ENCODE measurements at places on chromosomes 6 and 20.
A peak's percentile ranks its signal among the peaks of the same experiment; 100 is the strongest.

- ATAC-seq: peak; percentile 87
These were observed 5.1 kb upstream of the TCEA2 start for GRCh38 chr20:64057628-64058498.

DNA sequence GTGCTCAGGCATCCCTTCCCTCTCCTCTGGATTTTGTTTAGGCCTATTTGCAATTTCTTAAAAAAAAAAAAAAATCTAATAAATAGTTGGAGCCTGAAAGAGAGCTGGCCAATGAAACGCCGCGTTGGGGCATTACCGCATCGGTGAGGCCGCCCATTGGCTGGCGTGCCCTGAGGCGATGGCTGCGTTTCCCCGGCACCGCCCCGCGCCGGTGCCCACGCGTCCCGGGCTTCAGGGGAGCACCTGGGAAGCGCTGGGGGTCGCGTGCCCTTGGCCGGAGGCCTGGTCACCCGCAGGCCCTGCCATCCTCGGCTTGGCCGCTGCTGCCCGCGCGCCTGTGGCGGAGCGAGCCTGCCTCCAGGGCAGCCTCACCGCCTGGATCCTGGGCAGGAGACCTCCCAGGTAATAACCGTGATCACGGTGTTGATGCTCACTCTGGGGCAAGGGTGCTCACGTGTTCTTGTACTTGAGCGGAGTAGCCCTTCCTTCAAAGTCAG, 155.4 kb downstream of the NRN1 start:
- ATAC-seq: peak; percentile 97

- no peak for ATAC-seq
These were observed 119.2 kb downstream of the SYCP2 start for GRCh38 chr20:59813948-59814839.

DNA sequence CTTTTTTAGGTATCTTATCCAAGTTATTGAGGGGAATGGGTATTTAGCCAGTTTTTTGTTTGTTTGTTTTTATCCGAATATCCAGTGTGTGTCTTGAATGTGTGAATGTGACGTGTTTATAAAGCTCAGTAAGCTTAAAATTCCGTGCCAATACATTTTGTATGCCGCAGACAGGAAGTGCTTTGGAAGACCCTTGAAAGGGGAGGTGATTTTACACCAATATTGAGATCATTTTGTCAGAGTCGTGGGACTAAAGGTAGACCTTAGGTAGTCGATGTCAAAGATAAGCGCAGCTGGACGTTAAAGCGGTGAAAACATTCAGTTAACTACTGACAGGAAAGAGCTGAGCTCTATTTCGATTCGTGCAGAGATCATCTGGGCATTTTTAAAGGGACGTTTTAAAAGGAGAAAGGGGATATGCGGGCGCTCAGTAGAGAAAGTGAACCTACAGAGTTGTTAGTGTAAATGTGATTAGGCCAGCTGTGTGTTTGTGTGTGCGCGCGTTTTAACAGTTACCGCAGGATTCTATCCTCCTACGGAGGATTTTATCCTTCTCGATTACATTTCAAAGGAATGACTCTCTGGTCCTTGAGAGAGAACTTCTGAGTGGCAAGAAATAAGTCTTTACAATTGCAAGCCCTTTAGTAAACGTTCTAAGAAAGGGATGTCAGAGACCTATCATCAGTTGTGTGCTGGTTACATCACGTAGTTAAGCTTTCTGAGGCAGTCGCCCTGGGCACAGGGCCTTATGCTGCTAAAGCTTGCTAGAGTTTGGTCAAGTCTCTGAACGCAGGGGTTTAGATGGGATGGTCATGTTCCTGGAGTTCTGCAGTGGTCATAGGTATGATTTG, 625 bp upstream of the ECHDC1 start:
- ATAC-seq: no peak

GRCh38 chr6:20915626-20916025, 381.4 kb downstream of the CDKAL1 start:
- no peak for ATAC-seq

DNA sequence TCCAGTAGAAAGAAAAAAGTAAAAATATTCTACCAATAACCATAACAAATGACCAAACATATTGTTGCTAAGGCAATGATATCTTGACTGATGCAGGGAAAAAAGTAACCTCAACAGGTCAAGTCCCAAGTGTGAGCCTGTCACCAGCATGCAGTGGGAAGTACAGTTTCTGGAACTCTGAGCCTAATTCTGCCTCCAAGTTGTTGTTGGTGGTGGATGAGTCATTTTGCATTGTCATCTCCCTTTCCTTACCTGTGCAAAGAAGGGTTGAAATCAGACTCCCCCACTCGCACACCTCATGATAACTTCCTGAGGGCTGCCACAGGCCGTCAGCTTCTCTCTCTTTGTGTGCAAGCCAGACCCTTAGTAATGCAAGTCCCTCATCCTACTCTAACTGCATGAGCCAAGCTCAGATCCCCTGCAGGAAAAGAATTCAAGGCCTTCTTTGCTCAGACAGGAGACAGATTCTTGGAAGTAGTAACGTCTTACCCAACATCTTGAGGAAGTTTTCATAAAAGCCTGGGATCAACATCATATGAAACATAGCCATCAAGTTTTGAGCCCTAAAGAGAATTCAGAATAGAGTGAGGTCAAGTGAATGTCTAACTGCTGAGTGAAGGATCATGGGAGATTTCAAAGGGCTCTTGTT, 207.6 kb upstream of the FOXA2 start:
- ATAC-seq: no peak

GRCh38 chr6:112357791-112358190, 10.7 kb downstream of the RFPL4B start:
- no peak for ATAC-seq

- no peak for ATAC-seq
These were observed 1.5 kb upstream of the CRIP3 start for GRCh38 chr6:43310134-43310533.

DNA sequence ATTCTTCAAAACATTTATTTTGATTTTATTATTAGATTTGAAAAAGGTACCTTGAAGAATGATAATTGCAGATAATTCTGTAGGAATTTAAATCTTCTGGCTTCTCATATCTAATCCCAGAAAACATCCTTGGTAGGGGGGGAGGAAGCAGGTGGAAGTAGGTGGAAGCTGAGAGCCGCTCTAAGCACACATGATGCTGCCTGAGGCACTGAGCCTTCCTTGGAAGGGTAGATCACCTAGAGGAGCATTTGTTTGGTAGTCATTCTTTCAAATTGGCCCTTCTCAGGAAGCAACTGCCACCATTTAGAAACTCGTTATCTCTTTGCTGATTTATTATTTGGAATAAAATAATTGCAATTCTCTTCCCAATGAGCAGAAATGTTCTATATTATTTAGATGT, 623.3 kb downstream of the CD109 start:
- ATAC-seq: no peak

DNA sequence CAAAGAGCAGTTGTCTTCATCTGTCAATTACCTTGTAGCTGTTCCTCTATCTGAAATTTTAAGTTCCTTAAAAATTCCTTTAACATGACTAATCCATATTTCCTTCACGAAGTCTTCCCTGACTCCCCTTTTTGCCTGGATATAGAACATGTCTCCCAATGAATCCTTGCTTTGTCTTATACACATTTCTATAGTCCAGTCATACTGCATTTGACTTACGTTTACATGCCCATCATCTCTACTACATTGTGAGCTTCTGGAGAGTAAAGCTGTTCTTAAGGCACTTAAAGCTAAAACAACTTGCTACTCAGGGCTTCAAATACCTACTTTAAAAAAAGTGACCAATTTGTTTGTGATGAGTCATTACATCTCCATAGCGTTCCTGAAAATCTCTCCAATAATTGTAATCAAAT, 4.9 kb downstream of the REV3L start:
- no peak for ATAC-seq

- ATAC-seq: no peak
These were observed 264.3 kb downstream of the TFAP2C start for GRCh38 chr20:56893226-56893917.

- ATAC-seq: no peak
These were observed 24.5 kb downstream of the TOX2 start for GRCh38 chr20:43938932-43939761.

DNA sequence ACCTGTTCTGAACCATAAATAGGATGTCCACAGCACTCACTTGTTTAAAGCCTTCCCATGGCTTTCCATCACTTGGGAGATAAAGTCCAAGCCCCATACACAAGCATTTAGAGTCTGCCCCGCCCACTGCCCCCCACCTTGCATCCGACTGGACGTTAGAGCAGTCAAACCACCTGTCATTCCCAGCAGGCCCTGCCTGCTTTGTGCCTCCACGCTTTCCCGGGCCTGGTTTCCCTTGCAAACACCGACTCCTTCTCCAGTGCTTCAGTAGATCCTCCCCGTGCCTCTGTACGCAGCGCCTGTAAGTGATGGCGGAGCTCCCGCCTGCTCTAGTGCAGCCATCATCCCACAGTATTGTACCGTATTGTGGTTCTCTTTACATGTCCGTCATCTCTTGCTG, 38.3 kb upstream of the INSM1 start:
- ATAC-seq: no peak

DNA sequence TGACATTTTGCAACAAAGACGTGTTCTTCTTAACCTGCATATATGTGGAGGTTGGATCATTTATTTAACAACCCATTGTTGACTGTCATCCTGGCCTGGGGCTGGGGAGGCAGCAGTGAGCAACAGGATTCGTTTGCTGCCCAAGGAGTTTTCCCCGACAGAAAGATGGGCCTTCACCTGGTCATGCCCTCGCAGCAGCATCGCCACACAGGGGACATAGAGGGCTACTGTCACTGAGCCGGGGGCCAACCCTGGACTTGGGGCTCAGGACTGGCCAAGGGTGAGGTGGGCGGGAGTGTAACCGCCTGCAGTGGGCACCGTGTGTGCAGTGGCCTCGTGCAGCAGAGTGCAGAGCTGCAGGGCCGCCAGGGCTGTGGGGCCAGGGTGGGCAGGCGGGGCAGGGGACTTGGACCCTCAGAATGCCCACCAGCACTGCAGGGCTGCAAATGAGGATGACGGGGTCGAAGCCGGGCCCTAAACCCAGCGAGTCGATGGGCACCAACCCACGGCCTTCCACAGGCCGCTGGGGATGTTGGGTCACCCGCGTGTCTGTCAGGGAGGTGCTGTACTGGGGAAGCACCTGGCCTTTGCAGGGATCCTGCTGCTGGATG, 11.8 kb downstream of the DUSP22 start:
- ATAC-seq: no peak

- no peak for ATAC-seq
These were observed 126.0 kb downstream of the ADGRB3 start for GRCh38 chr6:68760941-68761676.

- ATAC-seq: no peak
These were observed 164.8 kb downstream of the QRSL1 start for GRCh38 chr6:106794129-106794528.

DNA sequence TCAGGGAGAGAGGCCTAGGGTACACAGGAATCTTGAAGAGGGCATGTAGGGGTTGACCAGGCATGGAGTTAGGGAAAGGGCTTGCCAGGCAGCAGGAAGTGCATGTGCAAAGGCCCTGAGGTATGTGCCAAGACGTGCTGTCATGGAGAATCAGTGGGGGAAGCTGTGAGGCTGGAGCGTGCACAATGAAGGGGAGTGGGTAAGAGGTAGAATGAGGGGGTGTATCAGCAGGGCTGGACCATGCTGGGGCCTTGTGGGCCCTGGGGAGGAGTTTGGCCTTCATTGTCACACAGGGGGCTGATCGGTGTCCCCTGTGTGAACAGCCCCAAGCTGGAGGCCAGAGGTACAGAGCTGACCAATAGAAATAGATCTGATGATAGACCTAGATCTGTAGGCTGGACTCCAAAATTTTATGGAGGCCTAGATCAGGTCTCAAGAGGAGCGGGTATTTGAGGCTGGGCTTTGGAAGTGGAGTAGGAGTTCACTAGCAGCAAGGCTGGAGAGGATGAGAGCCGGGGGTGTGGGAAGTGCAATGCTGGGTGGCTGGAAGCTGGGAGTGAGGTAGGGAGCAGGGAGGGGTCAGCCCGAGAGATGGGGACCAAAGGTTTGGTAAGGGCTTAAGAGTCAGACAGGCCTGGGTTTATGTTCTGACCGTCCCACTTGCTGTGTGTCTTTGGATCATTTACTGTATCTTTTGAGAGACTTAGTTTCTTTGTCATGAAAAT, 3.0 kb downstream of the SRC start:
- no peak for ATAC-seq

GRCh38 chr6:152334555-152334954, 302.6 kb downstream of the SYNE1 start:
- no peak for ATAC-seq

DNA sequence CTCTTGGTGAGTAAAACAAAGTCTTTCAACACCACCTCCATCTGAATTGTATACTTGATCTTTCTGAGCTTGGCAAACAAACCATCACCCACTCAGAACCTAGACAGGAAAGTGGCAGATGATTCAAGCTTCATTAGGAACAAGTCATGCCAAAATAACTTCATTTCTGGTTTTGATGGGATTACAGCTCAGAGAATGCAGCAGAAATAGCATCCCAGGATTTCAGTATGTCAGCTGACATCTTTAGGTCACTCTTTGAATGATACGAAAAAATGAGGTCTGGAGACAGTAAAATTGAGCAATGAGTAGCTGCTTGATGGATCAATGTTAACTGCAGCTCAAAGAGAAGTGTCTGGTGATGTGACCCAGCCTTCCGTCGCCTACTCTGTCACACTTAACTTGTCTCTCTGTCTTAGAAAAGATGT, 92.4 kb downstream of the GJA10 start:
- ATAC-seq: peak; percentile 31

GRCh38 chr6:148273962-148274752, 68.5 kb upstream of the SASH1 start:
- ATAC-seq: no peak

- ATAC-seq: no peak
These were observed 112.9 kb downstream of the BACH2 start for GRCh38 chr6:90183587-90184333.

- ATAC-seq: no peak
These were observed 26.4 kb downstream of the COL20A1 start for GRCh38 chr20:63319164-63320040.

GRCh38 chr6:21710216-21710615, 116.7 kb downstream of the SOX4 start:
- ATAC-seq: no peak

Data from activated CD4-positive, CD25-positive, alpha-beta regulatory T cell treated with anti-CD3 and anti-CD28 coated beads, Interleukin-2, amount 50 U/mL, for 24 hours (primary cell).